Cerebellar cortex (tissue), 1 donor: ENCODE measurements at places on chromosomes 11 and 22.

- DNase-seq: no peak
Observed at GRCh38 chr11:130608287-130608686, 159.8 kb downstream of the ADAMTS15 start.

DNA sequence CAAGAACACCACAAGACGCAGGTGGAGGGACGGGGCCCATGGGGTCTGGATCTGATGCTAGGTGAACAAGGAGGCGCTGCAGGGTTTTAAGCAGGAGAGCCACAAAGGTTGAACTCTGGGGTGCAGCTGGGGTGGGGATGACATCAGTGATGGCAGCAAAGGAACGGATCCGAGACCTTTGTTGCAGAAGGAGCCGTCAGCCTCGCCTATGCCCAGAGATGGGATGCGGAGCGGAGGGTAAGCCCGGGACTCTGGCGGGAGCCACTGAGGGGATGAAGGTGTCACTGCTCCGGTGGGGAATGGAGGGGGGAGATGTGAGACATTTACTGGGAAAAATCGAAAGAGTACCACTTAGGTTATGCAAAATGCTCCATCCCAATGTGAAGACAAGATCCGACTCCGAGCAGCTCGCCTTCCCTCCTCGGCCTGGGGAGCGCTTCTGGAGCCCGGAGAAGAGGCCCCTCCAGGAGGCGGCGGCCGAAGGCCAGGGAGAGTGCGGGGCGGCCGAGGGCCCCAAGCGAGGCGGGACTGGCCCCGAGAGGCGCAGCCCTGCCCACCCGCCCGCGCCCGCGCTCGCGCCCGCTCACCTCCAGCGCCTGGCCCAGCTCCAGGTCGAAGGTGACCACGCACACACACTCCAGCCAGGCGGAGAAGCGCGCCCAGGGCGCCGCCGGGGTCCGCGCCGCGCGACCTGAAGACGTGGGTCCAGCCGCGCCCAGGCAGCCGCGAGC lies 422 bp downstream of the DENND6B start:
- DNase-seq: no peak

DNA sequence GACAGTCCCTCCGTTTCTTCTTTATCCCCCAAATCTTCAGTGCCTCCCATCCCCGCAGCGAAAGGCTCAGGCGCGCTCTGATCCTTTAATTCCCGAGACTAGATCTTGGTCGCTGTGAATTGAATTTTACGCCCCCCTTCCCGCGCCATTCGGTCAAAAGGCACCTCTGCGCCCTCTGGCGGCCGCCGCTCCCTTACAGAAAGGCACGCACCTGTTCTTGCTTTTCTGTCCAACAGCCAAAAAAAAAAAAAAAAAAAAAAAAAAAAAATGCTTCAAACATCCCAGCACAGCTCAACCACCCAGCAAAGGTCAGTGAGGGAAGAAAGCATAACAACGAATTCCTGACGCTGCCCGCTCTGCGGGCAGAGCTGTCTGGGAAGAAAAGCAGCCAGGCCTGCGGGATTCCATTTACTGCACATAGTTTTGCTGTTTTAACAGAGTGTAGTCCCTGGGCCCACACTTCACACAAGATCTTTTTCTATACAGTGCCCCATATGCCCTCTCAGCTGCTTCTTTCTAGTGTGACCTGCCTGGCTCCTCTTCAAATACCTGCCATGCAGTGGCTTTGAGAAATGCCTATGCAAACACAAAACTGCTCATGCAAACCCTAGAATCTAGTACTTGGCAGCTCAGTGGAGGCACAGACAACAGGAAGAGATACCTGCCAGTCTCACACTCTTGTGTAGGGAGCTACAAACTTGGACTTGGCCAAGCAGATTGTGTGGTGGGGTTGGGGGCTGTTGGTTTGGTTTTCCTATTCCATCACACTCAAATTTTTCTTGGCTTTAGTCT lies 1.3 kb upstream of the ESAM start:
- peak; percentile 74 for DNase-seq

DNA sequence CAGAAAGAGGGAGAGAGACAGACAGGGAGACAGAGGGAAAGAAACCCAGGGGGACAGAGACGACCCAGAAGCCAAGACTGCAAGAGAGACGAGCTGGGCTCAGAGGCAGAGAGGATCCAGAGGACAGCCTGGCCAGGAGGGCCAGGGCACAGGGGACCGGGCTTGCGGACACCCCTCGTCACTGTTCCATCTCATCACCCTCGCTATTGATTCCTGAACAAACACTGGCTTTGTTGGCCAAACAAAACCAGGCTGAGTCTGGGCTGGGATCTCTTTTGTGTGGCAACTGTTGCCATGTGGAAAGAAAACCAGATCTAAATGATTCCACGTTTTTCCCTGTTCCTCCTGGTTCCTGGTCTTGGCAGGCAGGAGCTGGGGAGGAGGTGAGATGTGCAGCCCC lies 339.4 kb downstream of the MN1 start:
- DNase-seq: no peak

GRCh38 chr11:119729581-119729927 lies 554 bp upstream of the NECTIN1 start:
- DNase-seq: no peak

- DNase-seq: no peak
Observed at GRCh38 chr22:25630447-25630846, 66.0 kb downstream of the GRK3 start.

GRCh38 chr22:28711820-28712777 lies 29.5 kb downstream of the CHEK2 start:
- DNase-seq: no peak

DNA sequence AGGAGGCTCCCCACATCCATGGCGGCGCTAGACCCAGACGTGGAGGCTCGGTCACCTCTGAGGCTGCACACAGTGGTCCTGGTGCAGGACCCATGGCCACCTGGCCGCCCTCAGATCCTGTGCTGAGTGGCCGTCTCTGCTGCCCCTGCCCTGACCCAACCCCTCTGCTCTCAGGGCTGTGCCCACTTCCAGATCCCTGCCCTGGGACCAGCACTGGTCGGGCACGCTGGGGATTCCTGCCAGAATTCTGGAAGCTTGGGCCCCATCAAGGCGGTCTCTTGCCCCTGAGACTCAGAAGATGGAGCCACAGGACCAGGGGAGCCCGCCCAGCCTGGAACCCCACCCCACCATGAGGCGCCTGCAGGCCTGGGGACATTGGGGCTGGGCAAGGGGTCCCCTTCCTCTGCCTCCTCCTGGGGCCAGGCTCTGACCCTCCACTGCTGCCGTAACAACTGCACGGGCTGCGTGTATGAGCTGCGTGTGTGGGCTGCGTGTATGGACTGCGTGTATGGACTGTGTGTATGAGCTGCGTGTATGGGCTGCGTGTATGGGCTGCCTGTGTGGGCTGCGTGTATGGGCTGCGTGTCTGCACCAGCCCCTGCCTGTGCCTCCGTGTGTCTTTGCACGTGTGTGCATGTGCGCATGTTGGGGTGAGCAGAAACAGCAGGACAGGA lies 48.7 kb downstream of the IGLL1 start:
- no peak for DNase-seq

DNA sequence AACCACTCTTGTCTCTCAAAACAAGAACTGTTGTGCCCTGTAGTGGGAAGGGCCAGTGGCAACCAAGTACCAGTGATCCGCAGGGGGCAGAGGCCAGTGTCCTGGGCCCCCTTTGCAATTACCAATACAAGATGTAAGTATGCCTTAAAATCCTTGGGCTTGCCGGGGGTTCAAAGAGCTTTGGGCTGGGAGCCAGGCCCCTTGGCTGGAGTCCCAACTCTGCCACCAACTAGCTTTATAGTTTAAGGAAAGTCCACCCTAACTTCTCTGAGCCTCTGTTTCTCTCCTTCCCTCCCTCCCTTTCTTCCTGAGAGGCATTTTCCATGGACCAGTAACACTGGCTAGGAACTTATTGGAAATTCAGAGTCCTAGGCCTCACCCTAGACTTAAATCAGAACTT lies 15.5 kb downstream of the CLMP start:
- DNase-seq: no peak

- DNase-seq: no peak
Observed at GRCh38 chr11:12868315-12869073, 140.6 kb upstream of the RASSF10 start.
